ENCODE measurements at places on chromosomes 7 and 10.
A peak's percentile ranks its signal among the peaks of the same experiment; 100 is the strongest.

DNA sequence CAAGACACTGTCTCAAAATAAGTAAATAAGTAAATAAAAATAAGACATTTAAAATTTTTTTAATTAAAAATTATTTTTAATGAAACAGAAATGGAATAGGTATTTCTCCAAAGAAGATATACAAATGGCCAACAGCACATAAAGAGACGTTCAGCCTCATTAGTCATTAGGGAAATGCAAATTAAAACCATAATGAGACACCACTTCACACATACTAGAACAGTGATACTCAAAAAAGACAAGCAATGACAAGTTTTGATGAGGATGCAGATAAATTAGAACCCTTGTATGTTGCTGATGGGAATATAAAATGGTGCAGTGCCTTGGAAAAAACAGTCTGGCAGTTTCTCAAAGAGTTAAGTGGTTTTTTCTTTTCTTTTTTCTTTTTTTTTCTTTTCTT is 26.5 kb upstream of the C10orf67 start:
- no peak overlapping the region for H3K27ac ChIP-seq
- H3K4me1 ChIP-seq, result no peaks in the 10 kb centered on the region
- DNase-seq, result no peak

- H3K27ac ChIP-seq, result no peak overlapping the region
- H3K36me3 ChIP-seq, result no peaks in the 10 kb centered on the region
- no peak for DNase-seq
- H3K4me1 ChIP-seq, result no peaks in the 10 kb centered on the region
These were observed 231.7 kb downstream of the HDAC9 start for GRCh38 chr7:18727115-18727870.

DNA sequence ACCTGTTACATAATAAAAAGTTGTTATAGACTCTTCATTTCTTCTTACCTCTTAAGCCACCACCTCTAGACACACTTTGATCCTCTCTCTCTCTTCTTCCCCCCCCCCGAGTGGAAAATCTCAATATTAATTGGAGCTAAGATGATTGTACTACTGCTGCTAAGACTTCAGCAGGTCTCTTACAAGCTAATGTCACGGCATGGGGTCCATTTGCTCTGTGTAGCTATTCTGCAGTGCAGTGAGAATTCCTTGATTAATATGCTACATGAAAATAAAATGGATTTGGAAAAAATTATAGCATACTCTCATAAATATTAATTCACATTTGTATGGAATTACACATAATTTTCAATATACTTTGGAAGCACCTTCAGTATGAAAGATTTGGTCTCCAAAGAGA is 297.2 kb downstream of the AUTS2 start:
- no peaks in the 10 kb centered on the region for H3K4me1 ChIP-seq
- no peak overlapping the region for H3K4me3 ChIP-seq
- no peak for DNase-seq
- H3K27me3 ChIP-seq, result no peaks in the 10 kb centered on the region

GRCh38 chr10:5619362-5620211 is 46.8 kb downstream of the ASB13 start:
- H3K36me3 ChIP-seq, result no peaks in the 10 kb centered on the region
- H3K27ac ChIP-seq, result no peak overlapping the region
- no peaks in the 10 kb centered on the region for H3K27me3 ChIP-seq
- peaks cover 23% of the 10 kb centered on the region for H3K4me1 ChIP-seq
- DNase-seq, result no peak

GRCh38 chr10:101939729-101940128 is 96.1 kb upstream of the KCNIP2 start:
- no peaks in the 10 kb centered on the region for H3K36me3 ChIP-seq
- no peak for DNase-seq
- no peaks in the 10 kb centered on the region for H3K27me3 ChIP-seq
- H3K27ac ChIP-seq, result peak overlapping the region; percentile 97
- no peak overlapping the region for H3K4me3 ChIP-seq

- H3K27ac ChIP-seq, result no peak overlapping the region
- no peaks in the 10 kb centered on the region for H3K4me1 ChIP-seq
- no peaks in the 10 kb centered on the region for H3K36me3 ChIP-seq
- H3K27me3 ChIP-seq, result no peaks in the 10 kb centered on the region
- H3K4me3 ChIP-seq, result no peak overlapping the region
- DNase-seq, result no peak
These were observed 1.5 kb downstream of the DNAJC12 start for GRCh38 chr10:67836488-67836887.

- H3K36me3 ChIP-seq, result no peaks in the 10 kb centered on the region
- H3K27ac ChIP-seq, result peak overlapping the region; percentile 92
- DNase-seq, result peak; percentile 96
- H3K27me3 ChIP-seq, result no peaks in the 10 kb centered on the region
These were observed 30.1 kb downstream of the KLF6 start for GRCh38 chr10:3754727-3755439.

DNA sequence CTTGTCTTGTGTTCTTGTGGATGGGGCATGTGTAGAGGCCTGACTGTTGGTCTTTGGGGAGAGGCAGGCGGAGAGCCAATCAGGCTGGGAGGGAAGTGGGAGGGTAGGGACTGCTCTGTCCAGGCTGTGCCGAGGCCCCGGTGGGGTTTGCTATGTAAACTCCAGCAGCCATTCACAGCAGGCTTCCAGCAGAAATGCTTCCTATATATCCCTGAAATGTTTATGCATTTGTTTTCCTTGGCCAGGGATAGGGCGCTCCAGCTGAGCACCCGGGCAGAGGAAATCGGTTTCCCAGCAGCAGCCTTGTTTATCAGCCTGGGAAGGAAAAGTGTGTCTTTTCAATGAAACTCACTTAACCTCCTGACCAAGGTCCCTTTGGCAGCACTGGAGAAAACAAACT is 18.3 kb upstream of the AQP1 start:
- H3K27ac ChIP-seq, result no peak overlapping the region
- H3K4me3 ChIP-seq, result no peak overlapping the region
- no peaks in the 10 kb centered on the region for H3K36me3 ChIP-seq
- peaks cover 21% of the 10 kb centered on the region for H3K4me1 ChIP-seq
